GM12891 (cell line): ENCODE measurements at places on chromosomes 1 and 21.

GRCh38 chr1:245645406-245645805 lies 490.6 kb downstream of the KIF26B start:
- no peak for DNase-seq

- DNase-seq = no peak
Observed at GRCh38 chr1:230243146-230243545, 176.1 kb downstream of the GALNT2 start.

GRCh38 chr1:25727088-25727487 lies 72.9 kb upstream of the SELENON start:
- no peak for DNase-seq

DNA sequence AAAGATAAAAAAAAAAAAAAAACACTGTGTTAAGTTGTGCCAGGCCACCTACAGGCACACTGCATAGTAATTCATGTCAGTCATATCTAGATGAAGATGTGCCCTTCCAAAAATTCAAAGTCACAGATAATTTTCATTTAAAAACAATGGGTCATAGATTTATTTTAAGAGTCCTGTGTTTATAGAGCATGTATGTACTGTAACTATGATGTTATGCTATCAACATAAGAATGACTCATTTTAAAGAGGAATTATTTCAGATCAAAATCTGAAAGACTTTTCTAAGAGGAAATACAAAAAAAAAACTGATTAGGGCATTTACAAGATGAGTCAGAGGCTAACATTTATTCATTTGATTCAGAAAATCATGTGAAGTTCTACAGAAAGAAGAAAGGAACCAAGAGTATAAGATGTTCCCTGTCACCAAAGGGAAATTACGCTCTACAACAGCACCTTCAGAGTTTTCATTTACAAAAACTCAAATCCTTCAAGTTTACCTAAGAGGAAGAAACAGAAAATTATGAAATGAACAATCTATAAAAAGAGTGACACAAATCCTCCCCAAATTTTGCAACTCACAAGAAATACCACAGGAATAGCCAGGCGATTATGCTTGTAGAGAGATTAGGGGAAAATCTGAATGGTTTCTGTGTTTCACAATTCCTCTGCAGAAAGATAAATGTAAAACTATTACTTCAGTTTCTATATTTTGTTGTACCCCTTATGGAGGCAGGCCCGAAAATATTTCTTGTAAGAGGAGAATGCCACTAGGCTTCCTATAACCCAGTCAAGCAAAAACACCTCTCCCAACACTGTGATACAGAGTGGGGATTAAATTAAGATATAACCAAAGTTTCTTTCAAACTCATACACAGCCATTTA lies 13.8 kb downstream of the TP53BP2 start:
- DNase-seq = no peak

DNA sequence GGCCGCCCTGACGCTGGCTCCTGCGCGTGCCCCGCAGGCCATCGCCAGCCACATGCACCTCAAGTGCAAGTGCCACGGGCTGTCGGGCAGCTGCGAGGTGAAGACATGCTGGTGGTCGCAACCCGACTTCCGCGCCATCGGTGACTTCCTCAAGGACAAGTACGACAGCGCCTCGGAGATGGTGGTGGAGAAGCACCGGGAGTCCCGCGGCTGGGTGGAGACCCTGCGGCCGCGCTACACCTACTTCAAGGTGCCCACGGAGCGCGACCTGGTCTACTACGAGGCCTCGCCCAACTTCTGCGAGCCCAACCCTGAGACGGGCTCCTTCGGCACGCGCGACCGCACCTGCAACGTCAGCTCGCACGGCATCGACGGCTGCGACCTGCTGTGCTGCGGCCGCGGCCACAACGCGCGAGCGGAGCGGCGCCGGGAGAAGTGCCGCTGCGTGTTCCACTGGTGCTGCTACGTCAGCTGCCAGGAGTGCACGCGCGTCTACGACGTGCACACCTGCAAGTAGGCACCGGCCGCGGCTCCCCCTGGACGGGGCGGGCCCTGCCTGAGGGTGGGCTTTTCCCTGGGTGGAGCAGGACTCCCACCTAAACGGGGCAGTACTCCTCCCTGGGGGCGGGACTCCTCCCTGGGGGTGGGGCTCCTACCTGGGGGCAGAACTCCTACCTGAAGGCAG lies 23.4 kb upstream of the ARF1 start:
- no peak for DNase-seq

GRCh38 chr1:160708801-160709200 lies 2.8 kb downstream of the CD48 start:
- DNase-seq = no peak

GRCh38 chr1:30290581-30290980 lies 432.8 kb downstream of the MATN1 start:
- no peak for DNase-seq

DNA sequence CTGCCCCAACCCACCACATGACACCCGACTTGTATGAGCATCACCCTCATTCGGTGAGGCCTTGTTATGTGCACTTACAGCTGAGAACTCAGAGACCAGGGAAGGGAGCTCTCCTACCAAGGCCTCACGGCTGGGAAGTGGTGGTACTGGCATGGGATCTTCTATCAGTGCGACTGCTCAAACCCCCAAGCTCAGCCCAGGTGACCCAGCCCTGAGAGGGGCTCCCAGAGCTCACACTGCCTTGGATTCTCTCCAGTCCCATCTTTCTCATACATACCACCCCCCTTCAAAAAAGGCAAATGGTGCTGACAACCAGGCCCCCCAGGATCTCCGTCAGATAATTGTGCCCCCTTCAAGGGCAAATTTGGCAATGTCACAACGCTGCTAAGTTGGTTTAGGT lies 777 bp upstream of the PLA2G2F start:
- DNase-seq = no peak

DNA sequence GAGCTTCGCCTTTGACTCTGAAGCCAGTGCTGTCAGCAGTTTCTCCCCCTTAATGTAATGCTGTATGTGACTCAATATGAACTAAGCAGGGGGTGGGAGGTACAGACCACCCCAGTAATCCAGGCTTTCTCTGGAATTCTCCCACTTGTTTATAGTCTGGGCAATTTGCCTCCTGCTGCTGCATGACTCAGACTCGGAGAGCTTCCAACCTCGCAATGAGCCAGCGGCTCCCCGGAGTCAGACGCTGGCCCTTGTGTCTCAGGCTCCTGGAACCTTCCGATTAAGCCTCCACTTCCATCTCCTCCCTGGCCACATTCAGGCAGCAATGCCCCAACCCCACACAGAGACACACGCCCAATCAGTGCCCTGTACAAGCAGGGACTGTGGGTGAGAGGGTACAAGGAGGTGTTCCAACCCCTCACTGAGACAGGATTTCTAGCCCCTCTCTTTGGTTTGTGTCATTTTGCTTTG lies 471.7 kb upstream of the VAMP3 start:
- no peak for DNase-seq

- DNase-seq = peak; percentile 26
Observed at GRCh38 chr1:203871114-203871880, 9.9 kb downstream of the SNRPE start.

GRCh38 chr1:4019147-4019521 lies 119.1 kb upstream of the C1orf174 start:
- no peak for DNase-seq

DNA sequence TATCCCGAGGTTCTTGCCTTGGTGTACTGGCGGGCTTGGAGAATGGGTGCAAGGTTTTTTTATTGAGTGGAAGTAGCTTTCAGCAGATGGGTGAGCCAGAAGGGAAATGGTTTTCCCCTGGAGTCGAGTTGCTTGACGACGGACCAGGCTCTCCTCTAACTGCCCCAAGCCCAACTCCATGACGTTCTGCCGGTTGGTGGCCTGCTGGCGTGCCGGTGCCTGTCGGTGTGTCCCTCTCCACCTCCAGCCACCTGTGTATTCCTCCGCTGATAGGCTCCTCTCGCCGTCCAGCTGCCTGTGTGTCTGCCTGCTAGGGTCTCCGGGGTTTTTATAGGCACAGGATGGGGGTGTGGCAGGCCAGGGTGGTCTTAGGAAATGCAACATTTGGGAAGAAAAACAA lies 34.3 kb upstream of the PTGFRN start:
- no peak for DNase-seq

DNA sequence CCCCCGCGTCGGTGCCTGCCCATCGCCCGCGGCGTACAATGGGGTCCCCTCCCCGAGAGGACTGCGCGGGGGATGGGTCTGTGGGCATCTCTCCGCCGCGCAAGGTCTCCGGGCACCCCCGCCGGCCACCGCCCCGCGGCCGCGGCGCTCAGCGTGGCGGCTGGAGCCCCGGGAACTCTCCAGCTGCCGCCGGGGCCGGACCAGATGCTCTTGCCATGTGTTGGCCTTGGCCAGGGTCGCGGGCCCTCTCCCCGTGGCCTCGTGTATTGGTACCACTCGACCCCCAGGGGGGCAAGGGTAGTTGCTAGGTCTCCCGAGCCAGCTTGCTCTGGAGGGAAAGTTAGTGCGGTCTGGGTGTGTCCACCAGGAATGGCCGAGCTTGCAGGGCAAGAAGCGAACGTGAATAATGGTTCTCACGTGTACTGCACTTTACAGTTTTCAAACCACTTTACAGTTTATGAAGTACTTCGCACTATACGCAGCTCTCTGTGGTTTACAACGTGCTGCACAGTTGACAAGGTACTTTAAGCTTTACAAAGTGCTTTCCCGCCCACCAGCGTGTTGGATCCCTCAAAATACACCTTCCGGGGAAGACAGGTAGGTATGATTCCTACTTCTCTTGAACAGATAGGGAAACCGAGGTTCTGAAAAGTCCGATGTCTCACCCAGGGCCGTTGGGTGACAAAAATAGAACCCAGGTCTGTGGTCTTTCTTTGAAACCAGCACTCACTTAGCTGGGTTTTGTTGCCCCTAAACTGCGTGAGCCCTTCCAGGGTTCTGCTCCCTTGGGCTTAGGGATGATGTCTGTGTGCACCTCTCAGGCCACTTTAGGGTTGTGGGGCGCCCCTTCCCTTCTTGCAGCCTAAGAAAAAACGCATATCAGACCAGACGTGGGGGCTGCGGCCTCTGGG lies 1.2 kb downstream of the EPHB2 start:
- no peak for DNase-seq

GRCh38 chr1:153212201-153212600 lies 5.2 kb upstream of the PRR9 start:
- no peak for DNase-seq

DNA sequence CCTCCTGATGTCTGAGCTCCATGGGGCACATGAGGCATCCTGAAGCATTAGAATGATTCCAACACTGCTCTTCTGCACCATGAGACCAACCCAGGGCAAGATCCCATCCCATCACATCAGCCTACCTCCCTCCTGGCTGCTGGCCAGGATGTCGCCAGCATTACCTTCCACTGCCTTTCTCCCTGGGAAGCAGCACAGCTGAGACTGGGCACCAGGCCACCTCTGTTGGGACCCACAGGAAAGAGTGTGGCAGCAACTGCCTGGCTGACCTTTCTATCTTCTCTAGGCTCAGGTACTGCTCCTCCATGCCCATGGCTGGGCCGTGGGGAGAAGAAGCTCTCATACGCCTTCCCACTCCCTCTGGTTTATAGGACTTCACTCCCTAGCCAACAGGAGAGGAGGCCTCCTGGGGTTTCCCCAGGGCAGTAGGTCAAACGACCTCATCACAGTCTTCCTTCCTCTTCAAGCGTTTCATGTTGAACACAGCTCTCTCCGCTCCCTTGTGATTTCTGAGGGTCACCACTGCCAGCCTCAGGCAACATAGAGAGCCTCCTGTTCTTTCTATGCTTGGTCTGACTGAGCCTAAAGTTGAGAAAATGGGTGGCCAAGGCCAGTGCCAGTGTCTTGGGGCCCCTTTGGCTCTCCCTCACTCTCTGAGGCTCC lies 11.1 kb upstream of the RASSF5 start:
- no peak for DNase-seq

DNA sequence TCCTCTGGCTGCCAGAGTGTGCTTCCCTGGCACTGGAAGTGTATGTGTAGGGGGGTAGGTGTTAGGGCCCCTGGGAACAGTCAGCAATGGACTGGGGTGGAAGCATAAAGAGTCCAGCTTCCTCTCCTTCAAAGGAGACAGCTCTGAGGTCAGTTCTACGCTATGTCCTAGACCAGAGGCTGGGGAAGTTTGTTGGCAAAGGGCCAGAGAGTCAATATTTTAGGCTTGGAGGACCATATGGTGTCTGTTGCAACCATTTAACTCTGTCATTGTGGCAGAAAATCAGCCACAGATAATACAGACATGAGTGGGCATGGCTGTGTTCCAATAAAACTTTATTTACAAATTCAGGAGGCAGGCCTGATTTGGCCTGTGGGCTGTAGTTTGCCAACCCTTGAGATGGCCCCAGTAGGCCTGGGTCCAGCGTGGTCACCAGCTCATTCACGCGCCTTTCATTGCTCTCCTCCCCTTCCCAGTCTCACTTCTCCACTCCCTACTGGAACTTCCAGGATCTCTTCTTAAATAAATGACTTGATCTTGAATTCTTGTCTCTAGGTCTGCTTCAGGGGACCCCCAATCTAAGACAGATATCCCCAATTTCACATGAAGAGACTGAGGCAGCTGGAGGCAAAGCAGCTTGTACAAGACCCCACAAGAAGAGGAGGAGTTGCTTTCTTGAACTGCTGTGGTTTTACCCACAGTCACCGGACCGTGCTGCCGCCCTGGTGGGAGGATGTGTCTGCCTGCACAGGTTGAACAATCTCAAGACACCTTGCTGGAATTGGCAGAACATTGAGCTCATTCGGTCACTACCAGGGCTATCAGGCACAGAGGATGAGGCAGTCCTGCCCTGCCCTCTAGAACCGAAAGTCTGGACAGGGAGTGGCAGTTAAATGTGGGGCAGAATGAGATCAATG lies 162.4 kb upstream of the POU3F1 start:
- DNase-seq = peak; percentile 39

DNA sequence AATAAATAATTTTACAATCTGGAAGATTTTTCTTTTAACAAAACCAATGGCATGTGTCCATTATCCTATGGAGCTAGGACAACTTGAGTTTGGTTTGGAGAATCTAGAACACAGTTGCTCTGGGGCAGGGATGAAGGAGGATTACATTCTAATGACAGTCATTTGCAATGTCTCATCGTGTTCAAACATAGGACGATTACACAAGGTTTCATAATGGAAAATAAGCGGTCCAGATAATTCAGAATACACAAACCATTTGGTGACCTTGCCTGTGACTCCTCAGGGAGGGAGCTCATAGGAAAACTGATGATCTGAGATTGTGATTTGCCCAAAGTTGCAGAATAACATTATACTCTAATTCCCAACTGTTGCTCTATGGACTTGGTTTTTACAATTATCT lies 27.6 kb upstream of the RGL1 start:
- DNase-seq = no peak

GRCh38 chr1:97489834-97490233 lies 431.0 kb downstream of the DPYD start:
- DNase-seq = no peak

DNA sequence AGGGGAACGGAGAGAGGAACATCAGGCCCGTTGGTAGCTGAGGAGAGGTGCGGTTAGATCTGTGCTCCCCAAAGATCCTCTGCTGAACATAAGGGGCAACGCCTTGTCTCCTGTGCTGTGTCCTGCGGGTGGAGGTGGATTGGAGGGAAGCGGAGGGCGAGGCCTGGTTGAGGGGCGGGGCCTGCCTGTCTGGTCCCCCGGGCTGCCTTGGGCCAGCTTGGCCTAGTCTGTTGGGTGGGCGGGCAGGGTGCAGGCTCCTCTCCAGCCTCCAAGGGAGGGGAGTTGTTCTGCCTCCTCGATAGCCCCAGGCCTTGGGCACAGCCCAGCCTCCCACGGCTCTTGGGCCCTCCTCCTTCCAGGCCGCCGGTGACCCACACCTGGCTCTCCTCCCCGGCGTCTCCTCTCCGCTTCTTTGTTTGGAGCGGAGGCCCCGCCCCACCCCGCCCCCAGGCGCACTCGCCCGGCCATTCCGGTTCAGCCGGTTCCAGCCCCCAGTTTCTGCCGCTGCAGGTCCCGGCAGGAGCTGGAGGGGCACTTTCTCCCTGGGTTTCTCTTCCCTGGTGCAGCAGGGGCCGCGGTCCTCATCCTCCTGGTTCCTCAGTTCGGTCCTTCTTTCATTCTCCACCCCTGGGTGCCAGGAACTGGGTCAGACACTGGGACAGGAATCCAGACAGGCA lies 19.4 kb downstream of the PTPRF start:
- peak; percentile 60 for DNase-seq
